ENCODE measurements at places on chromosomes 6 and 20.

DNA sequence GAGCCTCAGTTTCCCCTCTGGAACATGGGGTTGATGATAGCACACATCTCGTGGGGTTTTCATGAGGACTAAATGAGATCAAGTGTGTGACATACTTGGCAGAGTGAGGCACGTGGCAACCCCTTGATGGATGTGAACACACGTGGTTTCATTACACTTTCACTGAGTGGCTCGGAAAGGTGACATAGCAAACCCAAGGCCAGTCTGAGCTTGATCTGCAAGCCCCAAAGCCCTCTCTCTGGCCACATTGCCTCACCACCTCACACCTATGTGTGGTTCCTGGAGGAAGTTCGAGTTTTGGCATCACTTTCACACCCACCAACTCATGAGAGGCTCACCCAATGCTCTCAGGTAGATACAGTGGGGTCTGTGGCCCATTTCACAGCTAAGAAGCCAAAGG lies 60.0 kb downstream of the CPNE5 start:
- DNase-seq, result no peak

GRCh38 chr20:36726168-36726567 lies 19.7 kb downstream of the NDRG3 start:
- DNase-seq, result no peak

- DNase-seq, result no peak
Measured at GRCh38 chr20:24049081-24049480, 60.5 kb upstream of the GGTLC1 start.

GRCh38 chr6:94341173-94341572 lies 921.8 kb upstream of the EPHA7 start:
- no peak for DNase-seq

DNA sequence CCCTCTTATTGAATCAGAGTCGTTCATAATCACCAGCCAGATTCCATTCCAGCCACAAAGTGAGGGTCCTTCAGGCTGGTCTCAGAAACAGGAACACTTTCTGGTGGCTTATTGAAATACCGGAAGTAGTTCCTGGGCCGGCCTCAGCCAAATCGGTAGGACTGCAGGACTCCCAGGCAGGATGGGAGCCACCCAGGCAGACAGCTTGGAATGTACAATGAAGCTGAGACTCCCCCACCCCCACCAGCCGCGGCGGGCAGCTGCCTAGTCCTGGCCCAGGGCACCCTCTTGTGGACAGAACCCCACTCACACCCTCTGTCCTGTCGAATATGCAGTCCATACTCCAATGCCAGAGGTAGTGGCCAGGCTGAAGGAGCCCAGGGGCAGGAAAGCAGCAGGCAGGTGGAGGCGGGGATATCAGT lies 43.8 kb downstream of the MDFI start:
- DNase-seq, result peak; percentile 68

DNA sequence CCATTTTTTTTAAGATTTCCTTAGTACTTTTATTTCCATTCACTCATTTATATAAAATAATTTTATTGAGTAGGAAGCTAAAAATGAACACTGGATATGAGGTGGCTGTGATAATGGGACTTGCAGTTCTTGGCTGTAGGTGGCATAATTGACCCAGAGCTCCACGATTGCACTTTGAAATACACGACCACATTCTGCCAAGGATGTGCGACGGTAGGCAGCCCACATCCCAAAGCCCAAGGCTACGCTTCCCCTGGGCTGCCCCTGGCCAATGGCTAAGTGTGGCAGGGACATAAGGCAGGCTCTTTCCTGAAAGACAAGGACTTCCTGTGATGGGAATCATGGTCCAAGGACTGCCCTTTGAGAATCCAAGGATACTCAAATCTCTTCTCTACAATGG lies 43.7 kb upstream of the ADTRP start:
- no peak for DNase-seq

GRCh38 chr6:139381216-139381865 lies 6.9 kb upstream of the CITED2 start:
- DNase-seq, result no peak

DNA sequence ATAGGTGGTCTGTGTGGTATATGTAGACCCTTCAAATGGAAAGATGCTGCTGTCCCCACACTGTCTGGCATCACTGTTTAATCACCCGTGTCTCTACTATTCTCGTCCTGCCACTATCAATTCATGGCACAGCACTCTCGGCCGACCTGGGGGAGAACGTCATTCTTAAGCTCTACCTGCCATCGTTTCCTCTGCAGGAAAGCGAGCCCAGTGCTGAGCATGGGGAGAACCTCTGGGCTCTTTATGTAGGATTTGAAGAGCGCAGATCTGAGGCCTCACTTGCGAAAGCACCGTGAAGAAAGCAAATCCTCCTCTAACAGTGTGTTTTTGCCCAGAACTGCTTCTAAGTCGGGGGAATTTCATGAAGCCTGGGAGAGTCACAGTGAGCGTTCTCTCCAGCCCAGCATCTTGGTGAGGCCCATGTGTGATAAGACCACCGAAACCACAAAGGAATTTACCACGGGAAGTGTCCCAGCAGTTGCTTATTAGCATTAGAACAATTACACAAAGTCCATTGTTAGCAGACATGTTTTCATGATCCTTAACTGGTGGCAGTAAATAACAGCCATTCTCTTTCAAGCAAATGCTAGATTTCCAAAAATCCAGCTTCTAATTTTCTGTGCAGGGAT lies 124.3 kb downstream of the SCML4 start:
- DNase-seq, result no peak

- no peak for DNase-seq
Measured at GRCh38 chr20:49276961-49277785, 684 bp downstream of the ZNFX1 start.

DNA sequence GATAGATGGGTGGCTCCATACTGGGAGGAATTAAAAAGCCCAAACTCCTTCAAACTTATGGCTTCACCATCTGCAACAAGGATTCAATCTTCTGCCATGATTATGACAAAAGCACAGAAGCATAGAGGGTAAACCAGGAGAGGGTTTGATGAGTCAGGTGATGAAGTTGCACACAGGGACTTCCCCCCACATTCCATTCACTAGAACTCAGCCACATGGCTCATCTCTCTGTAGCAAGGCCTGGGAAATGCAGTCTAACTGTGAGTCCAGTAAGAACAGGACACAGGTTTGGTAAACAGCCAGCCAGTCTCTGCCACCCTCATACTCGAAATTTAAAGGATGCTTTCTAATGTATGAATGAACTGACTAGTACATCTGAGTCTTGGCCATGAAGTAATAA lies 142.9 kb downstream of the HIVEP2 start:
- no peak for DNase-seq

DNA sequence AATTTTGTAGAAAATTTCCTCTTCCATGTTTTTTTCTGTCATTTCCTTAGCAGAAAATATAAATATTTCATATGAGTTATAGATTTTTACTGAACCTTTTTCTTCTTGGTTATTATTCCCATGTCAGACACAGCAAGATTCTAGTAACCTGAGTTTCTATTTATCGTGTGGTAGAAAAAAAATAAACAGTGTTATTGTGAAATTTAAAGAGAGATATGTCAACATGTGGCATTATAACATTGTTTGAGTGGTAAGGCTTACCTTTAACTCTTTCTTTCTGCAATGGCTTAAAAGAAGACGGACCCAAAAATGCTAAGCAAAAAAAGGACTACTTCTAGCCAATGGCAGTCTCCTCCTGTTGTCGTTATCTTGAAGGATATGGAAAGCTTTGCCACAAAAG lies 18.9 kb downstream of the ORC3 start:
- DNase-seq, result no peak

GRCh38 chr6:47490676-47491075 lies 13.1 kb downstream of the CD2AP start:
- DNase-seq, result no peak

GRCh38 chr20:56765172-56766073 lies 136.3 kb downstream of the TFAP2C start:
- DNase-seq, result no peak

DNA sequence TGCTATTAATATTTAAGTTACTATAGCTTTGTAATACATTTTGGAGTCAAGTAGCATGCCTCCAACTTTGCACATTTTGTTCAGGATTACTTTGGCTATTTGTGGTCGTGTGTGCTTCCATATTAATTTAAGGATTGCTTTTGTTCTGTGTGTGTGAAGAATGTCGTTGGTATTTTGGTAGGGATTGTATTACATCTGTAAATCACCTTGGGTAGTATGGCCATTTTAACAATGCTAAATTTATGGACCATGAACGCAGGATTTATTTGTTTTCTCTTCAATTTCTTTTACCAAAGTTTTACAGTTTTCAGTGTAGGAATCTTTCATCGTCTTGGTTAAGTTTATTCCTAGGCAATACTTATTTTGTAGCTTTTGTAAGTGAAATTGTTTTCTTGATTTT lies 758.0 kb downstream of the FRK start:
- DNase-seq, result no peak

GRCh38 chr20:10338426-10339180 lies 95.4 kb downstream of the MKKS start:
- no peak for DNase-seq

DNA sequence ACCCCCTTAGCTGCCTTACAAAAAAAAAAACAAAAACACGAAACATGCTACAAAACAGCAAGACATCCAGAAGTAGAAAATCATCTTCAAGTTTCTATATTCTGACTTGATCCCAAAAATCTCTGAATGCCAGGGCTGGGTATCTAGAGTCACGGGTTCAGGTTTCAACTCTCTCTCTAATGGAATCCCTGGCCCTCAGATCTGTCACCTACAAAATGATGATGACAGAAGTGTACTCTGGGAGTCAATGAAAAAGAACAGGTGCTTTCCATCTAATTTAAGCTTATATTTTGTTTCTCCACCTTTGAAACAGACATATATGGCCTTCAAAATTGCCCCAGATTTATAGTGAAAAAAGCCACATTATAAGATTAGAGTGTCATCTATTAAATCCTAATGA lies 18.3 kb downstream of the RTN4IP1 start:
- DNase-seq, result no peak

All from LNCaP clone FGC (cell line).